ENCODE measurements at places on chromosomes 11 and 22.

GRCh38 chr22:30885591-30885990, 83.0 kb downstream of the MORC2 start:
- DNase-seq: no peak

DNA sequence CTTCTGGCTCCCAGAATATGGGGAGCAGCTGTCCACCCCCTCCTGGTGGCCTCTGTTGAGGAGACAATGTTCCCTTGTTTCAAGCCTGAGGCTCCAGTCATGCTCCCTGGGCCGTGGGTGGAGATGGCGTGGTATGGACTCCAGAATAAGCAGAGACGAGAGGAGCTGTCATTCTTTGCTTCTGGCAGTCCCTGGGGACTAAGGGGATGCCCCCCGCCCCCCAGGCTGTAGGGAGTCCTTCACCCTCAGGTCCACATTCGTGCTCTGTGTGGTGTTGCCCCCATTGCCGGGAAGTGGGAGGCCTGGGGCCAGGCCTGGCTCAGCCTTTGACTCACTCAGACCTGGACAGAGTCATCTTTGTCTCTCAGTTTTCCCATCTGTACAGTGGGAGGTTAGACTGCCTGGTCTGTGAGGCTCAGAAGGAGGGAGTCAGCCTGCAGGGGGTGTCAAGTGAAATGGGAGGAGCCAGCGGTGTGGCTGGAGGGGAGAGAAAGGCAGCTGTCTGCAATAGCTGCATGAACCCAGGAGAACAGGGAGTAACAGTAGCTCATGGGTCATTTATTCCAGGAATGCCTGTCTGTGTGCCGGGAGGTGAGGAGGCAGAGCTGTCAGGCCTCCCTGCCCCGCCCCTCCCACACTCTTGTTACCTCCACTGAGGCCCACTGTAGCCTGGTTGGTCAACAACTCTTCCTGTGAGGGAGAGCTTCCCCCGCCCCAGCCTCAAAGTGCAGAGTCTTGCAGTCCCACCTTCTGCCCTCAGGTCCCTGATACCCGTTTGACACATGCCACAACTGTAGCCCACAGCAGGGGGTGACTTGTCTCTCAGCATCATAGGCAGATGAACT, 6.3 kb downstream of the ARHGEF17 start:
- DNase-seq: peak; percentile 76

DNA sequence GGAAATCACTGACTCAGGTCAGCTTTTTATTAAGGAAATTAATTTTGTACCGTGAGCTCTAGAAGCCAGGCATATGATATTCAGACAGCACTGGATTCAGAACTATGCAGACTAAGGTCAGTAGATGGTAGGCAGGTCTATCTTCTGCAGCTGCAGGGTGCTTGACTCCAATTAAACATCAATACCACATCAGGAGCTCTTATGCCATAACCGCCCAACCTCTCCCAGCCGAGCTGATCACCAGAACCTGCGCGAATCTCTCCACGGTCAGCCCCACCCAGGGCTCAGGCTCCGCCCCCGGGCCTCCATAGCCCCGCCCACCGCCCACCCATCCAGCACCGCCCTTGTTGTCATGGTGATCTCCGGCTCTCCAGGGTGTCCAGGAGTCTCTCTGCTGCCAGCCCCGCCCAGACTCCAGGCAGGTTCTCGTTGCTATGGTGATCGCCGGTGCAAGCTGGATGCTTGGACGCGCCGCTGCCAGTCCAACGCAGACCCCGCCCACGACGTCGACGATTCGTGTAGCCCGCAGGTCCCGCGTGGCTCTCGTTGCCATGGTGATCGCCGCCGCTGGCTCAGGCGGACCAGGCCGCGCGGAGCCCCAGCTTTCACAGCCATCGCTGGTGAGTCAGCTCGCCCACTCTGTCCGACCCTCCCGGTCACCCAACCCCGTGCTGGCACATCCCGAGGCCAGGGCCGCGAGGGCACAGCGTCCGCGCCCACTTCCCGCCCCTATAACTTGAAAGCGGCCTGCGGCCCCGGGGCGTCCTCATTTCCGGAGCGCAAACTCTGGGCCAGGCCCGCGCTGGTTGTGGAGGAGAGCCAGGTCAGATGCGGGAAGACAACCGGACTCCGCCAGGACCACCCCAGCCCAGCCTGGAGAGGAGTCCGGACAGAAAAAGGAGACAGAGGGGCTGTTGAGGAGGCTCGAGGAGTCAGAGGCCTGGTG, at the start of gene RAB36:
Gene RAB36 (plus strand): TSS at position 546 of the 946 bp plus-strand sequence. CDS start 1,140 bp downstream, outside the sequence.
- DNase-seq: peak; percentile 98

DNA sequence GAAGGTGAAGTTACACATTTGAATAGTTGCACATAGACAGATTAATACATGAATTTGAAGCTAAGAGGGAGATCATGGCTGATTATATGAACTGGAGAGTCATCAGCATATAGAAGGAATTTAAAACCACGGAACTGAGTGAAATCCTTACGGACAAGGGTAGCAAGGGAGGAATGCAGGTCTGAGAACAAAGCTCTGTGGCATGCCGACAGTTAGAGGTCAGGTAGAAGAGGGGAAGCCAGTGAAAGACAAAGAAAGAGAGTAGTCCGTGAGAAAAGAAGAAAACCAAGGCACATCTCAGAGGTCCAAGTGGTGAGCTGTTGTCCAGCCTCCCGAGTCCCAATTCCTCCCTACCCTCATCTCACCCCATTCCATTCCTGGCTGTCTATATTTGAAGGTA, 11.8 kb upstream of the SYT9 start:
- no peak for DNase-seq

GRCh38 chr11:131874070-131874469, 503.7 kb downstream of the NTM start:
- no peak for DNase-seq

DNA sequence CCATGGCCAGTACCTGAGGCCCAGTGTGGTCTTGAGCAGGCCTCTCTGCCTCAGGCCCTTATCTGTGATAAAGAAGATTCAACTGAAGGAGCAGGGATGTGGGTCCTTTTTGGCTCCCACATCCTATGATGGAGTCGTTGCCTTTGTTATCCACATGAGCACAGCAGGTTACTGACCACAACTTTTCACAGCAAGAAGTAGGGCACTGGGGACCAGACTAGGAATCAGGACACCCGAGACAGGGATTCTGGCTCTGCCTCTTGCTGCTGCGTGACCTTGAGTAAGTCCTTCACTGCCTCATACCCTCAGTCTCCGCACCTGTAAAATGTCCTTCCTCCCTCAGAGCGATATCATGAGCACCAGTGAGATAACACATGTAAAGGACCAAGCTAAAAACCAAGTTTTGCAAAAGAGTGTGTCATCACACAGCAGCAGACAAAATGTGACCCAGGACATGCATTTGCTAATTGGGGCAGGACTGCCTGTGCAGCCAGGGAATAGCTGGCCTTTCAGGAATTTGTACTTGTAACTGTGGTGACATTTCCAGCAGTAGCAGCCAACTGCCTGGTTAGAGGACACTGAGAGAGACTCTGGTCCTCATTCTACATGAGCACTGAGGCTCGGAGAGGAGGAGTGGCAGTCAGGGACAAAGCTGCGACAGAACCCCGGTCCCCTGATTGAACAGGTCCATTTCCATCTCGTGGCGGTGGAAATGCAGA, 13.2 kb upstream of the SMIM35 start:
- DNase-seq: no peak

- peak; percentile 7 for DNase-seq
These were observed 640.2 kb upstream of the LUZP2 start for GRCh38 chr11:23856654-23857053.

DNA sequence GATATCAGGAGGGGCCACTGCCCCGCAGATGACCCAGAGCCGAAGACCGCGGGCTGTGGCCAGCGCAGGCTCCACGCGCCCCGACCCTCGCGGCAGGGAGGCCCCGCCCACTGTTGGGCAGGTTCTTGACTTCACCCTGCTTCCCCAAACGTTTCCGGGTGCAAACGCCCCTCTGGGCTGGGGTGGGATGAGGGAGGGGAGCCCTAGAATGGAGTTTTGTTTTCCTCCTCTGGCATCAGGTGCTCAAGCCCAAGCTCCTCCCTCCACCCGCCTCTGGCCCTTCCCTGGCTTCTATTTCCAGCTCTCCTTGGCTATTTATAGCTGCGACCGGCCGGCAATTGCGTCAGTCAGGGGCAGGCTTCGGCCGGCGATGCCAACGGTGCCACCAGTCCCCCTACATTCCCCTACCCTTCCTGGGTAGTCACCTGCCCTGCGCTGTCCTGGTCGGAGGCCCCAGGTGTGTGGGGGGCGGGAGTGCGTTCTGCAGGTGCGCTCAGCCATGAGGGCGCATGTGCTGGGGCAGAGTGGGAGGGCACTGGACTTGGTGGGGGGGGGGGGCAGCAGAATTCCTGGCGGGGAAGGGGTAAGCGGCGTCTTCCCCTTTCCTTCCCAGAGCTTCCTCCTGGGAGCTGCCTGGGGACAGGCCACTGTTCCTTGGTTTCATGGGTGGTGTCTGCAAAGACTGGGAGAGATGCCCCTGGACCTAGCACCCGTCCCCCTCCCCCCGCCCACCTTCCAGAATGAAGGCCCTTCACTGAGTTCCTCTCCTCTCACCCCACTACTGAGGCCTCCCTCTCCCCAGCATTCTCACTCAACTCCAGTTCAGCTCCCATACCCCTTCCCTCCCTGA, 23.6 kb downstream of the DUSP8 start:
- DNase-seq: no peak

- no peak for DNase-seq
These were observed 1.8 kb downstream of the RASSF10 start for GRCh38 chr11:13010749-13011465.

- peak; percentile 89 for DNase-seq
These were observed 9.2 kb upstream of the RBM14 start for GRCh38 chr11:66607126-66607834.

GRCh38 chr22:31062566-31063230, 18.4 kb upstream of the SMTN start:
- DNase-seq: no peak

DNA sequence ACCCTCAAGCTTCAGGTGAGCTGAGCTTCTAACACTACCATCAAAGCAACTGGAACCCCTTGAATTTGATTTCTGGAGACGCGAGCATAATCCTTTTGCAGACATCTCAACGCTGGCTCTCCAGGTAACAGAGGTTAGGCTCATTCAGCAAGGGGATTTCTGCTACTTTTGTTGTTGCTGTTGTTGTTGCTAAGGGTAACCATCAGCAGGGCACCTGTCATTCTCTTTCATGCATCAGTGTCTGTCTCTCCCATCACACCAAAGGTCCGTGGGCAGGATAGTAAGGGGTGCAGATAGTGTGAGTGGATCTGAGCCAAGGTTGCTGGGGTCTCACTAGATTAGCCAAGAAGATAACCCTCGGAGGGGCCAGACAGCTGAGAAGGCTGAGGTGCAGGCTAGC, 90.3 kb downstream of the TP53I11 start:
- no peak for DNase-seq

DNA sequence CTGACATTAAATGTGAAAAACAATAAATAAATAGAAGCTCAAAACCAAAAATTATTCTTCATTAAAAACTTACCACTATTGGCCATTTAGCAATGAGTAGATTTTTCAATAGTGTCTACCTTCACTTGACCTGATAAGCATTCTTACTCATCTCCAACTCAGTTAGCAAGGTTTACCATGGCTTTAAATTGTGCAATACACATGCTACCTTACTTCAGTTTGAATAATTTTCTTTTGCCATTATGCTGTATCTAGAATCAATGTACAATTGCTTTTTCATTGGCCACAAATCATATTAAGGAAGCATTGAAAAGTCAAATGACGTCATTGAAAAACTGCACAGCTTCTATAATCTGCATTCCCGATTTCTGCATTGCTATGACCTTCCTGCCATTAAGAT, 64.9 kb downstream of the SVIP start:
- no peak for DNase-seq

DNA sequence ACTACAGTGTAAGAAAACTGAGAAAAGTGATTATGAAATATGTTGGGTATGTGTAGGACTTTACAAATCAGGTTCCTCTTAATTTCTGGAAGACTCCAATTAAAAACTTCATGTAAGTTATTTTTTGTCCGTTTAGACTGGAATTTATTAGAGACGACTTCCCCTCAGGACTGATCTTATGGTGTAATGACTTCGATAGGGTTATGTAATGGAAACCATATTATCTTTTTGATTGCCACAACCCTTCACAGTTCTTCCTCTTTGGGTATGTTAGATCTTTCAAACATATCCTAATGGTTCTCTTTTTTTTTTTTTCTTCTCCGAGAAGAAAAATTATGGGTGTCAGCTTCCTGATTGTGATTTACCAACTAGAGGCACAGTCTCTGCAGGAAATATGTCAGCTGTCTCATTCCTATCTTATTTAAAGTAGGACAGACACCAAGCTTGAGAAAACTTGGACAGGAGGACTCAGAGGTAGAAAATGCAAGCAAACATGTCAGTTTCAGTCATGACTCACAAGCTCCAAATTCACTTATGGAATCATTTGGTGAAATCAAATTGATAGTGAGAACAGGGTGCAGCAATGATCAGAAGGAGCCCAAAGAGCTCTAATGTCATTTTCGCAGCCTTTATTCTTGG, 11.1 kb upstream of the LDLRAD3 start:
- DNase-seq: no peak

DNA sequence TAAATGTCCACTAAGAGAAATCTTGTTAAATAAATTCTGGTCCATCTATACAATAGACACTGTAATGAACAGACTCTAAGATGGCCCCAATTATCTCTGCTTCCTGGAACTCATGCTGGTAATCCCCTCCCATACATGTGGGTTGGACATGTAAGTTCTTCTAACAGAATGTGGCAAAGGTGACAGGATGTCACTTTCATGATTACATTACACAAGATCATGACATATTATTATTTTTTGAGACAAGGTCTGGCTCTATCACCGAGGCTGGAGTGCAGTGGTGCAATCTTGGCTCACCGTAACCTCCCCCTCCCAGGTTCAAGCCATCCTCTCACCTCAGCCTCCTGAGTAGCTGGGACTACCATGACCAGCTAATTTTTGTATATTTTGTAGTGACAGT, 14.6 kb upstream of the NDUFC2 start:
- no peak for DNase-seq

- no peak for DNase-seq
These were observed 439 bp downstream of the YAP1 start for GRCh38 chr11:102110761-102111010.

DNA sequence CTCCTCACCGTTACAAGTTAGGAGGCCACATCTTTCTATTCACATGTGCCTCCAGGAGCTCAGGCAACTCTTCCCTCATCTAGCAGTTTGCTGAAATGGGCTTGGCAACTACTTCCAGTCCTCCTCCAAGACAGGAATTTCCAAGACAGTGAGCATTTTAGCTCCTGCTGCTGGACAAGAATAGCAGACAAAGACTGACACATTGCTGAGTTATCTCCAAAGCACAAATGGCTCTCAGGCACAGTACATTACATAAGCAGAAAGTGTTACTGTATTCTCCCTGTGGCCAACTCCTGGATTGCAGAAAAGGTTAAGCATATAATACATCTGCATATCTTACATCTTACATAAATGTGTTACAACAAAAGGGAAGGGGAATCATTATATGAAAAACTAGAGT, 83.2 kb upstream of the POU2AF2 start:
- DNase-seq: peak; percentile 18

DNA sequence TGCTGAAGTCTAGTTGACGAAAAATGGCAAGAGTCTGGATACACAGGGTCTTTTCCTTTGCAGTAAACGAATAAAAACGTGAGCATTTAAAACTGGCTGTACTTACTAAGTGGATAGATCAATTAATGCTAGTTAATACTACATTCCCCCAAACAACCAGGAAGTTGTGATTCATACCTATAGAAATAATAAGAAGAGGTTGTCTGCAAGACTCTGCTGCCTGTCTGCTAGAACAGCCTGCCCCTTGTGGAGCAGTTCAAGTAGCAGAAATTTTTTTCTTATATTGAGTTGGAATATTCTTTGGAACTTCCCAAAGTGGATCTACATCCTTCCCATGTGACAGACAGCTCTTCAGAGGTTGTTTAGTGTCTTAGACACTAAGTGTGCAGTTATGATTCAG, 86.8 kb downstream of the TEAD1 start:
- peak; percentile 58 for DNase-seq

GRCh38 chr22:38468443-38469305, 778 bp downstream of the KDELR3 start:
- no peak for DNase-seq
